Keratinocyte (primary cell): ENCODE measurements at places on chromosomes 5 and 9. TPM values are rescaled to one million over a fixed set of nuclear protein-coding genes. Genes with fewer than 3 reads are reported as not detected.
A peak's percentile ranks its signal among the peaks of the same experiment; 100 is the strongest.

DNA sequence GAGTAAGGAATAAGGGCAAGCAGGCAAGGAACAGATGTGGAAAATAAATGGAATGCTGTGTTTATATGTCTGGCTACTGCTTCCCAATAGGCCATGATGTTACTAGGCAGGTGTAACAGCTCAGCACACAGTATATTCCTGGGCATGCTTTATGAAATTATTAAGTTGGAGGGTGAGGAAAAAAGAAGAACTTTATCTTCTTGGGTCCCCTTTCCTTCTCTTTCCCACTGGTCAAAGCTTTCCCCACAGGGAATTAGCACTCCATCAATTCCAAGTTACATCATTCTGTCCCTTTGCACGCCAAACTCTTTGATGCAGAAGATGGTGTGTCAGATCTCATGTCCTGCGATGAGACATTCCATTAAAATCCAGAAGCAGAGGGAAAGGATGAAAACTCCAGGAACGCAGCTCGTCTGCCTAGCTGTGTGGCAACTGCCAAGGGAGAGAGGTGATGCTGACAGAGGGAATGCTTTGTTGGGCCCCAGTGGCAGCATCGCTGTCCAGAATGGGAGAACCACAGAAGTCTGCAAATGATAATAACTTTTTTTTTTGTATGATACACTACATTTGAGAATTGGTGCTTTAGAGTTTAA is 447.3 kb upstream of the ARRDC3 start:
- H3K27me3 ChIP-seq = no peaks in the 10 kb centered on the region
- H3K36me3 ChIP-seq = no peaks in the 10 kb centered on the region
- H3K4me1 ChIP-seq = no peaks in the 10 kb centered on the region
- no peak overlapping the region for H3K27ac ChIP-seq

DNA sequence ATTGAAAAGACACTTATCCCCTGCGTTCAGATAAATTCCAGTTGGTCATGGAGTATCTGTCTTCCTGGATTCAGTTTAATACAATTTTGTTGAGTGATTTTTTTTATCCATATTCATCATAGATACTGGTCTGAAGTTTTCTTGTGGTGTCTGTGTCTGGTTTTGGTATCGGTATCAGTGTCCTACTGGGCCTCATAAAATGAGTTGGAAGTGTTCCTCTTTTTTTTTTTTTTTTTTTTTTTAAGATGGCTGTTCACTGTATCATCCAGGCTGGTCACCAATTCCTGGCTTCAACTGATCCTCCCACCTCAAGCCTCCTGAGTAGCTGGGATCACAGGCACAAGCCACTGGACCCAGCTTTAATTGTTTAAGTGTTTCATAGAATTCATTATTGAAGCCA is 2.9 kb upstream of the CAMSAP1 start:
- H3K4me1 ChIP-seq = peaks cover 22% of the 10 kb centered on the region
- no peak overlapping the region for H3K27ac ChIP-seq
- DNase-seq = no peak
- peaks cover 33% of the 10 kb centered on the region for H3K36me3 ChIP-seq
- H3K4me3 ChIP-seq = no peak overlapping the region
- H3K27me3 ChIP-seq = no peaks in the 10 kb centered on the region

GRCh38 chr5:10064546-10065195 is 185.0 kb downstream of the ATPSCKMT start:
- no peaks in the 10 kb centered on the region for H3K27me3 ChIP-seq
- H3K4me1 ChIP-seq = no peaks in the 10 kb centered on the region

Gene DMRT2
- 0.04 TPM in 1 of 3 replicates, not detected in the others for polyA plus RNA-seq

Gene CDC42SE2
- 18.9 to 32.5 TPM (median 26.6 TPM) in 3 replicates for polyA plus RNA-seq

DNA sequence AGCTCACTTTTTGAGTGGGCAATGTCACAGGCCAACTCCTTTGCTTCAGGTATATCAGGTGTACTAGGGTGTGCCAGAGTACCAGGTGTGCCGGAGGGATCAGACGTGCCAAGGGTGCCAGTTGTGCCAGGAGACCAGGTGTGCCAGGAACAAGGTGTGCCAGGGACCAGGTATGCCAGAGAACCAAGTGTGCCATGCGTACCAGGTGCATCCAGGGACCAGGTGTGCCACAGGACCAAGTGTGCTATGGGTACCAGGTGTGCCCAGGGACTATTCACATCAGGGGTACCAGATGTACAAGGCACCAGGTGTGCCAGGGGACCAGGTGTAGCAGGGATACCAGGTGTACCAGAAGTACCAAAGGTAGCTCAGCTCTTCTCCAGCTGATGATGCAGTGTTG is 174.7 kb upstream of the S1PR3 start:
- no peaks in the 10 kb centered on the region for H3K27me3 ChIP-seq
- no peak overlapping the region for H3K27ac ChIP-seq
- no peak for DNase-seq
- no peaks in the 10 kb centered on the region for H3K36me3 ChIP-seq

- no peak for DNase-seq
- H3K4me1 ChIP-seq = no peaks in the 10 kb centered on the region
- H3K36me3 ChIP-seq = no peaks in the 10 kb centered on the region
- H3K27me3 ChIP-seq = no peaks in the 10 kb centered on the region
These were observed 86.7 kb downstream of the STK32A start for GRCh38 chr5:147321569-147321968.

GRCh38 chr9:21557428-21557768 is 75.3 kb upstream of the IFNE start:
- H3K36me3 ChIP-seq = peaks cover 1% of the 10 kb centered on the region
- peak overlapping the region; percentile 85 for H3K27ac ChIP-seq
- H3K27me3 ChIP-seq = no peaks in the 10 kb centered on the region
- H3K4me3 ChIP-seq = peak overlapping the region; percentile 80
- DNase-seq = no peak

Gene PKD2L2
- polyA plus RNA-seq = 0.10 TPM in 1 of 3 replicates, not detected in the others

GRCh38 chr9:134820901-134821300 is 59.7 kb upstream of the FCN2 start:
- H3K4me3 ChIP-seq = no peak overlapping the region
- peaks cover 3% of the 10 kb centered on the region for H3K27me3 ChIP-seq
- no peak for DNase-seq
- no peak overlapping the region for H3K27ac ChIP-seq
- no peaks in the 10 kb centered on the region for H3K4me1 ChIP-seq

Gene CDH6
- polyA plus RNA-seq = not detected in 3 replicates

DNA sequence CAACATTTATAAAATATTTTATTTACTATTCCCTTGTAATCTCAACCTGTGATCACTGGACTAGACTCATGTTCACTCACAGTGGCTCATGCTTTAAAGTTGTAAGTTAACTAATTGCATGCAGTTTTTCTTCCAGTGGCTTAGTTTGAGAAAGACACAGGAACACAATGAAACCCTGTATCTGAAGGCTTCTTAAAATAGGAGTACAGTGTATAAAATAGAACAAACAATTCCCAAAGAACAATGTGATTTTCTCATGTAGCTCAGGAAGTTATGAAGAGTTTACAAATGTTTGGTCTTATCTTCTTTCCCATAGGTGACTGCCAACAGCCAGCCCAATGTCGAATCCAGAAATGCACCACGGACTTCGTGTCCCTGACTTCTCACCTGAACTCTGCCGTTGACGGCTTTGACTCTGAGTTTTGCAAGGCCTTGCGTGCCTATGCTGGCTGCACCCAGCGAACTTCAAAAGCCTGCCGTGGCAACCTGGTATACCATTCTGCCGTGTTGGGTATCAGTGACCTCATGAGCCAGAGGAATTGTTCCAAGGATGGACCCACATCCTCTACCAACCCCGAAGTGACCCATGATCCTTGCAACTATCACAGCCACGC is 5.9 kb downstream of the RGMB start:
- H3K4me1 ChIP-seq = peaks cover 55% of the 10 kb centered on the region
- H3K27me3 ChIP-seq = no peaks in the 10 kb centered on the region
- H3K4me3 ChIP-seq = peak overlapping the region; percentile 15
- H3K27ac ChIP-seq = peak overlapping the region; percentile 45
- DNase-seq = no peak

Gene MSX2
- 2.7 to 4.0 TPM (median 3.6 TPM) in 3 replicates for polyA plus RNA-seq

- H3K4me3 ChIP-seq = no peak overlapping the region
- no peaks in the 10 kb centered on the region for H3K4me1 ChIP-seq
- DNase-seq = no peak
These were observed 636.5 kb downstream of the TLE1 start for GRCh38 chr9:81052846-81053245.

DNA sequence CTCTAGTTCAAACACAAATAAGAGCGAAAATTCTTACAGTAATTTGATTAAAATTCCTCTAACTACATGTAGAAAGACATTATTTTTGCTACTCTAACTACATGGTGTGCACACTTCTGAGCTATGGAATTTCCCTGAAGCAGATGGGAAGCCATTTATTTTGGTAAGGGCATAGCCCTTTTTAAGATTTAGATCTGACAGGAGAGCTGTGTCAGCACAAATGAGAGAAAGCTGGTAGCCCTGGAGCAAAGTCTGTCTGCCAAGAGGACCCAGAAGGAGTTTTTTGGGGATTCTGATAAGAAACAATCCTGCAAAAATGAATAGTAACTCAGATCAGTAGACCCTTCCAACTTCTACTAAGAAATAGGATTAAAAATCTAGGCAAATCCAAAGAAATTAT is 595.9 kb upstream of the MEF2C start:
- no peaks in the 10 kb centered on the region for H3K4me1 ChIP-seq
- H3K27me3 ChIP-seq = no peaks in the 10 kb centered on the region
- no peak overlapping the region for H3K4me3 ChIP-seq
- H3K36me3 ChIP-seq = no peaks in the 10 kb centered on the region
- no peak overlapping the region for H3K27ac ChIP-seq

GRCh38 chr9:134031783-134032182 is 6.5 kb downstream of the BRD3OS start:
- no peak overlapping the region for H3K4me3 ChIP-seq
- no peaks in the 10 kb centered on the region for H3K4me1 ChIP-seq
- no peak overlapping the region for H3K27ac ChIP-seq
- no peaks in the 10 kb centered on the region for H3K27me3 ChIP-seq
